ENCODE measurements at places on chromosomes 6 and 20.

GRCh38 chr6:43242908-43243663 lies at the start of gene TTBK1:
TSS of gene TTBK1 (plus strand) at chr6:43243481. CDS start at chr6:43246661, 3,180 bp downstream.
- DNase-seq, result no peak

GRCh38 chr20:49270177-49270576 lies 7.7 kb downstream of the ZNFX1 start:
- DNase-seq, result no peak

GRCh38 chr6:156508923-156509322 lies 268.3 kb upstream of the ARID1B start:
- DNase-seq, result no peak

DNA sequence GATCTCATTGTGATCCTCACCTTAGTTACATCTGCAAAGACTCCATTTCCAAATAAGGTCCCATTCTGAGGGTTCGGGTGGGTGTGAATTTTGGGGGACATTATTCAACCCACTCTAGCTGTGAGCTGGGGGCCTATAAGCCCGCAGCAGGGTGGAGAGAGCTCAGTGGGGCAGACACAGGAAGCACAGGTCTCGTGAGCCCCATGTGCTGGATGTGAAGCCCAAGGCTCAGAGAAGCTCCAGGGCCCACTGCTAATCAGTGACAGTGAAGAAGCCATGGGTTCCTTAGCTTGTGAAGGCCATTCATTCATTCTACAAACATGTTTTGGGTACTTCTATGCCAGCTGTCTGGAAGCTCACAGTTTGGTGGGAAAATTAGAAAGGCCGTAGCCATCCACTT lies 47.5 kb downstream of the CHMP4B start:
- DNase-seq, result no peak

GRCh38 chr6:93341900-93342613 lies 77.3 kb downstream of the EPHA7 start:
- DNase-seq, result no peak

DNA sequence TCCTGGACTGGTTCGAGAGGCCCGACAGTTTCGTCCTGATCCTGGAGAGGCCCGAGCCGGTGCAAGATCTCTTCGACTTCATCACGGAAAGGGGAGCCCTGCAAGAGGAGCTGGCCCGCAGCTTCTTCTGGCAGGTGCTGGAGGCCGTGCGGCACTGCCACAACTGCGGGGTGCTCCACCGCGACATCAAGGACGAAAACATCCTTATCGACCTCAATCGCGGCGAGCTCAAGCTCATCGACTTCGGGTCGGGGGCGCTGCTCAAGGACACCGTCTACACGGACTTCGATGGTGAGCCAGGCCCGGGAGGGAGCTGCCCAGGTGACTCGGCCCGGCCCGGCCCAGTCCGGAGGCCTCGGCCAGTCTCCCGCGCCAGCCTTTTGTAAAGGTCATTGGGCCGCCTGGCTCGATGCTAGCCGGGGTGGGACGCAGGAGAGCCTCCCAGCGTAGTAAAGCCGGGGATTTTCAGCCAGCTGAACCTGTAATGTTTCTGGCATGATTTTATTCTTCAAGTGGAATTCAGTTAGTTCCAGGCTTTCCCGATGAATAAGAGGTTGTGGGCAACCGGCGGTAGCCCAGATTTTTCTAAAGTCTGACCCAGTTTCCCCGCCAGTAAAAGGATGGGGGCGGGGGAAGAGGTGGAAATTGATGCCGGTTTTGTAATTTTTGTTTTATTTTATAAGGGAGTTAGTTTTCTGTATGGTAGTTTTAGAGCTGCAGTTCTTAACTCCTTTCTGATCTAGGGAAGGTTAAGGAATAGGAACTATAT lies 1.4 kb downstream of the PIM1 start:
- peak; percentile 69 for DNase-seq

GRCh38 chr6:150977281-150977680 lies 111.8 kb downstream of the MTHFD1L start:
- no peak for DNase-seq

- DNase-seq, result no peak
These were observed 157.4 kb downstream of the OGFRL1 start for GRCh38 chr6:71446057-71446456.

GRCh38 chr20:14536738-14537137 lies 199.3 kb upstream of the FLRT3 start:
- no peak for DNase-seq

- peak; percentile 59 for DNase-seq
These were observed 504 bp downstream of the B4GALT5 start for GRCh38 chr20:49712996-49713752.

- no peak for DNase-seq
These were observed 78.8 kb upstream of the ZNFX1 start for GRCh38 chr20:49356676-49357075.

GRCh38 chr6:15623276-15624116 lies 39.3 kb downstream of the DTNBP1 start:
- DNase-seq, result no peak

DNA sequence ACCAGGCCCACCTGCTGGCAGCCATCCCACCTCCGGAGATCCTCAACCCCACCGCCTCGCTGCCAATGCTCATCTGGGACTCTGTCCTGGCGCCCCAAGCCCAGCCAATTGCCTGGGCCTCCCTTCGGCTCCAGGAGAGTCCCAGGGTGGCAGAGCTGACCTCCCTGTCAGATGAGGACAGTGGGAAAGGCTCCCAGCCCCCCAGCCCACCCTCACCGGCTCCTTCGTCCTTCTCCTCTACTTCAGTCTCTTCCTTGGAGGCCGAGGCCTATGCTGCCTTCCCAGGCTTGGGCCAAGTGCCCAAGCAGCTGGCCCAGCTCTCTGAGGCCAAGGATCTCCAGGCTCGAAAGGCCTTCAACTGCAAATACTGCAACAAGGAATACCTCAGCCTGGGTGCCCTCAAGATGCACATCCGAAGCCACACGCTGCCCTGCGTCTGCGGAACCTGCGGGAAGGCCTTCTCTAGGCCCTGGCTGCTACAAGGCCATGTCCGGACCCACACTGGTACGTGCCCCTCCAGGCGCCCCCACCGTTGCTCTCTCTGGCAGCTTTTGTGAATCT lies 1.1 kb downstream of the SNAI1 start:
- no peak for DNase-seq

- DNase-seq, result no peak
These were observed 5.6 kb downstream of the SRSF3 start for GRCh38 chr6:36599791-36600209.

DNA sequence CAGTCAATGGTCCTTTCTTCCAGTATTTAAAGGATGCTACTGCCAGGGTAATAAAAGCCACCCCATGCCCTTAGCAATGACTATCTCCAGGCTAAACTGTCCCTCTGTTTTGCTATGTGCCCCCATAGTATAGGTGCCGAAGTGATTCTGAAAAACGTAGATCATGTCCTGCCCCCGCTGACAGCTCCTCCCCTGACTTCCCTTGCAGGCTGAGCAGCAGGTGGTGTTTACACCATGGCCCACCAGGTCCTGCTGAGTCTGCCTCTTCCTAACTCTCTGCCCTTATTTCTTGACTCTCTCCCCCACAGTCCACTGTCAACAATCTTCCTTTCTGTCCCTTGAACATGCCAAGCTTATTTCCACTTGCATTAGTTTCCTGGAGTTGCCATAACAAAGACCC lies 352.5 kb upstream of the TSHZ2 start:
- DNase-seq, result no peak

- no peak for DNase-seq
These were observed 777 bp downstream of the SRSF6 start for GRCh38 chr20:43458422-43458924.

- no peak for DNase-seq
These were observed 30.8 kb upstream of the CD2AP start for GRCh38 chr6:47446669-47447330.

DNA sequence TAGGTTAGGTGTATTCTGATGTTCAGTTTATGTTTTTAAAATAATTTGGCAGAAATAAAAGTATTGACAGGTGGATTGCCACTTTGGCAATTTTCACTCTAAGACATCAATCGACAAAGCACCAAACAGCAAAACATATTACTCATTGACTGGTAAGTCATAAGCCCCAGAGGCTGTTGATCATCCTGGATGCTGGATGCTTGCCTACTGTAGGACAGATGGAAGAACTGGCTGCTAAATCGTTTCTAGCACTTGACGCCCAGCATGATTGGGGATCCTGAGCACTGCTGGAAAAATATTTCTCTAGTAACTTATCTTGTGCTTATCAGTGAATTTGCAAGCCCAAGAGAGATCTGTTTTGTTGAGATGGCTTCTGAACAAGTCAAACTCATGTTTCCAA lies 1001.9 kb upstream of the FLRT3 start:
- DNase-seq, result no peak

GRCh38 chr20:62800314-62801259 lies 4.0 kb upstream of the OGFR start:
- no peak for DNase-seq

DNA sequence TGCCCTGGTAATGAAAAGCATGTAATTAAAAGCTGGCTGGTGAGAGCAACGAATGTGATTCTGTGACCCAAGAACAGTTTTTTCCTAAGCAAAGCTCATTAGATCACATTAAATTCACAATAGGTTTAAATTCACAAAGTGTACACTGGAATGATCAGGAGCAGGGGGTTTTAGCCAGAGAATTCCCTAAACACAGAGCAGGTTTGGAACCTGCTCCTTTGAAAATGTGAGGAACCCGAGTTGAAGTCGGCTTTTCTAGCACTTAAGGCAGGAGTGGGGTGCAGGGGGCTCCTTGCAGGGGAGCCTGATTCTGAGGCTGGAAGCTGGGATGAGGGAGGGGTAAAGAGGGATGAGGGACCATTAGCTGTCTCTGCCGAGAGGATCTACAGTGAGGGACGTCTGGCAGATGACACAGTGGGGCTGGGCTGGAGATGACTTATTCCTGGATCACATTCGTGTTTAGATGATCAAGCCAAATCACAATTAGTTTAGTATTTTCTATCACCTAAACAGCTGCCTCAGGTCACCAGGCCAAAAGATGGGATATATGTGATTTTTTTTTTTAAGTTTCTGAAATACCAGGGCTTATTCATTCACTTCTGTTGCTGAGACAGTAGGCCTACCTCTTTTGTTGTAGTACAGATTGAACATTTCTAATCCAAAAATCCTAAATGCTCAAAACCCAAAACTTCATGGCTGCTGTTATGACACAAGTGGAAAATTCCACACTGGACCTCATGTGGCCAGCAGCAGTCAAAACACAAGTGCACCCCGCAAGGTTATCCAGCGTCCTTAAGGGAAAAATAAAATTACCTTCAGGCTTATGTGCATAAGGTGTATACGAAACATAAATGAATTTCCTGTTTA lies 93.1 kb upstream of the HIVEP1 start:
- no peak for DNase-seq

DNA sequence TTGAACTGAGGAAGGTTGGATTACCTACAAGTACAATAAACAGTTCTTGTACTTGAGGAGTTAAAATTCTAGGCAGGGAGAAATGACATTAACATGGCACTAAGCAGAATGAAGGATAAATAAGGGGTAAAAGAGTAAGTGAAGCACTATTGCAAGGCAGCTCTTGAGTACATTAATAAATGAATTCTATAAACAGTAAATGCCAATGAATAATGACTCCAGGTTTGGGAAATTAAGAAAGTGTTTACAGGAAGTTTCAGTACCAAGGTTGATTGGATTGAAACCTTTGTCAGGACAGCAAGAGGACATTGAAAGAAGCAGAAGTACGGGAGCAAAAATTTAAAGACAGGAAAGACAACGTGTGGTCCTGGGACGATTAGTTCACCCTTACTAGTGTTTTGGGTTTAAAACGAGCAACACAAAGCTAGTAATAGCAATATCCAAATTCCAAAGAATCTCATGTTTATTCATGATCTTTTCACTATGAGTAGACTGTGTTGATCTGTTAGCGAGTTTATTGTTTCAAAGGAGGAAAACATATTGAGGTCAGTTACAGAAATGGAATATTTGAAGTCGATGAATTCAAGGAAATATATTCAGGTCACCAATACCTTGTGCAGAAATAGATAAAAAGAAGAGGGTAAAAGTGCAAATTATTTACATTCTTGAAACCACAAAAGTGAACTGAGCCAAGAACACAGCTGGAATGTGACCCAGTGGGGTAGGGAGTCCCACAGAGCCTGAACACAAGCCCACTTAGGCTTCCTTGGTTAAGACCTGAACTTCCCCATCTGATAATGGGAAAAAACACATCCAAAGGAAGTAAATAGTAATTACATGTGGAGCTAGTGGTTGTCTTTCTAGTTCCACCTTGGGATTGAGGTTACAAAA lies 80.8 kb downstream of the MKKS start:
- no peak for DNase-seq

DNA sequence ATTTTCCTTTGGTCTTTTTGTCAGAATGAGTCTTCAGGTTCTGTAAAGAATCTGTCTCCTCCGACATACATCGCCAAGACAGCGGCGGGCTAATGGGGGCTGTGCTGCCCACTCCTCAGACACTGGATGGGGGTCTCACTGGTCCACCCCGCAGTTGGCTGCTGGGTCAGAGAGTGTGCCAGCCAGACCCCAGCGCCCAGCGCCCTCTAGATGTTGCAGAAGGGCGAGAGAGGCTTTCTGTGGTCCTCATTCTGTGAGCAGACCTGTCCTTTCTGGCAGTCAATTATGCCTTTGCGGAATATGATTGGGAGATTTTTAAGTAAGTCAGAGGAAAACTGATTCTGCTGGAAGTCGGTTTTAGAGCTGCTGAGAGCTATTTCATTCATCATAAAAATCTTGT lies 7.8 kb upstream of the CCR6 start:
- no peak for DNase-seq

DNA sequence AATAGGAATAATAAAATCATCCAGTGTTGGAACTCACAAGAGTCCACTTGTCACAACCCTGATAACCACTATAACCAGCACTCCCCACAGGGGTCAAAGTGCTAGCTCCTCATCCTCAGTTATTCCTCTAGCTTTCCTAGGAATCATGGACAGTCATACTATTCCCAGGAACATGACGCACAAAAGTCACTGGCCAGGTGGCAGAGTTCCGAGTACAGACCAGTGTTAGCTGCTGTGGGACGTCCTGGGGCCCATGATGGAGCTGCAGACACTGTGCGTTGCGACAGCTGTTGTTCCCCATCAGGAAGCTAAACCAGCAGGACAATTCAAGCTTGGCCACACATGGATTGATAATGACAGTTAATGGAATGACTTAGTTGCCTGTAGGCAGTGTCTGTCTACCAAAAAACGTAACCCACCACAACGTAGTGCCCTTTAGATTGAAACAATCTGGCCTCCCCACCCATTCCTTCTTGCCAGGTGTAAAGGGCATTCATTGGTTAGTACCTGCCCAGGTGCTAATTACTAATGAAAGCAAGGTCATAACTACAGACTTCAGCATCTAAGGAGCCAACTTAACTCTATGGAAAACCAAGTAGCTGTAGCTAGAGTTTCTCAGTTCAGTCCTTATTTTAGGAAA lies 17.4 kb downstream of the EZR start:
- no peak for DNase-seq

DNA sequence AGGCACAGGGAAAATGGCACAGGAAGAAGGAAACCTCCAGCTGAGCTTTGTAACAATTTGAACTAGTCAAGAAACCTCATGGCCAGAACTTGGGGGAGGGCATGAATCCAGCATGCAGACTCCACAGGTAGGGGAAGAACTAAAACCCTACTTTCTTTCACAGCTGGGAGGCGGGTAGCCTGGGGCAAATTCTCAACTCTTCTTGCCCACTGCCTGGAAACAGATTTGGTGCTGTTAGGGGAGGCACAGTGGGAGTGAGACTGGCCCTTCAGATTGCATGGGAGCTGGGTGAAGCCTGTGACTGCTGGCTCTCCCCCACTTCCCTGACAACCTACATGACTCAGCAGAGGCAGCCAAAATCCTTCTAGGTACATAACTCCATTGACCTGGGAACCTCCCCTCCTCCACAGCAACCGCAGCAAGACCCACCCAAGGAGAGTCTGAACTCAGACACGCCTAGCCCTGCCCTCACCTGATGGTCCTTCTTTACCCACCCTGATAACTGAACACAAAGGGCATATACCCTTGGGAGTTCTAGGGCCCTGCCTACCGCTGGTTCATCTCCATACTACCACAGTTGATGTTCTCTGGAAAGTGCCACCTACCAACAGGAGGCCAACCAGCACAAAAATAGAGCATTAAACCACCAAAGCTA lies 37.2 kb upstream of the TRIM27 start:
- DNase-seq, result no peak
